ENCODE measurements at places on chromosomes 1 and 21.

DNA sequence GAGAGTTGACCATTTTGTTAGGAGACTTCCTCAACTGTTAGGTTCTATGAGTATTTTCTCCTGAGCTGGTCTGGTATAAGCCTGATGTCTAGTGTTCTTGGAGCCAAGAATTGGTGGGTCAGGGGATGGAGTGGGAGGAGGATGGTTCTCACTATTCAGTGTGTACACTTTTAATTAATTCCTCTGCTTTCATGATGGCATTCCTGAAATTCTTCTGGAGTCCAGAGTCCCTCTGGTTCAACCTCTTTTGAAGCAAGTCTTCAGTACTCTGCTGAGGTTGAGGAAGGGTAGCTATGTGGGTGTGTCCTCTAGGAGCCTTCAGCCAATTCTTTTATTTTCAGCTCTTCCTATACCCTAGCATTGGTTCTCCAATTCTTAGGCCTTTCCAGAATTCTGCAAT is 149.1 kb downstream of the DNM3 start:
- DNase-seq, result no peak

- no peak for DNase-seq
These were observed 53.6 kb downstream of the OLIG1 start for GRCh38 chr21:33123374-33124123.

- no peak for DNase-seq
These were observed 134.4 kb downstream of the LRRC7 start for GRCh38 chr1:69702085-69702484.

DNA sequence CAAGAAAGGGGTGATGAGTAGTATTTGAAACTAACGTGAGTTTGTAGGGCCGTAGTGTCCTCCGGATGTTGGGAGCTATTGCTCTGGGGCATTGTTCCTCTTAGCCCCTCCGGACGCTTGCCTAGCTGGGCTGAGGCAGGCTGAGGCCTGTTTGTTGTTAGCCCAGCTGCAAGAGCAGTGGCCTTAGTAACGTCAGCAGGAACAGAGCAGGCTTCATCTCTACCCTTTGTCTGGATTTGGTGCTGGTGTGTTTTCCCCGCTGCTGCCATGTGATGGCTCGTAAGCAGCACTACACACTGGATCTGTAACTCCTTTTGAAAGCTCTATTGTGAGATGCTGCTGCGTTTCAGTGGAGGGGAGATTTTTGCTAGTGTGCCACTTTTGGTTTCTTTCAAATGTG is 57.6 kb downstream of the DNM3 start:
- peak; percentile 22 for DNase-seq

- no peak for DNase-seq
These were observed 9.8 kb downstream of the C1orf74 start for GRCh38 chr1:209774592-209774991.

- DNase-seq, result no peak
These were observed 3.7 kb upstream of the FGGY start for GRCh38 chr1:59293206-59293605.

DNA sequence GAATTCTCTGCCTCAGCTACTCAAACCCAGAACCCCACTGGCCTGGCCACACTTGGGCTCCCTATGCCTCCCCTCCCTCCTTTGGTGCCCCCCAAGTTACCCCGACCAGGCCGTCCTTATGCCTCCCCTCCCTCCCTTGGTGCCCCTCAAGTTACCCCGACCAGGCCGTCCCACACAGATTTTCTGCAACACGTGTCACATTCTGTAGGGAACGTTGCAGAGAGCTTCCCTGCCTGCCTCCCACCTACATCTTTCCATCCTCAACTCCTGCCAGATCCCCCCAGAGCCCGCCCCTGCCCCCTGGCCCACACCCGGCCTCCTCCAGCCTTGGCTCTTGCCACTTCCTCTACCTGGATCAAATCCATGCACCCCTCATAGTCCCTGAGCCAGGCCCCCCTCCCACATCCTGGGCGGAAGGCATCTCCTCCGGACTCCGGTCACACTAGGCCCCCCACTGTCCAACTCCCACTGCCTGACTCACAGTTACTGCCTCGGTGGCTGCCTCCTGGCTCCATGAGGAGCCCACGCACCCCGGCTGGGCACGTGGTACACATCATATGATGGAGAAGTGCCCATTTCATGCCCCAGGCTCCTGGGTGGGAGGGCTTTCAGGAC is 41.2 kb downstream of the KCNAB2 start:
- no peak for DNase-seq

GRCh38 chr1:115430441-115431158 is 92.6 kb upstream of the NGF start:
- DNase-seq, result no peak

DNA sequence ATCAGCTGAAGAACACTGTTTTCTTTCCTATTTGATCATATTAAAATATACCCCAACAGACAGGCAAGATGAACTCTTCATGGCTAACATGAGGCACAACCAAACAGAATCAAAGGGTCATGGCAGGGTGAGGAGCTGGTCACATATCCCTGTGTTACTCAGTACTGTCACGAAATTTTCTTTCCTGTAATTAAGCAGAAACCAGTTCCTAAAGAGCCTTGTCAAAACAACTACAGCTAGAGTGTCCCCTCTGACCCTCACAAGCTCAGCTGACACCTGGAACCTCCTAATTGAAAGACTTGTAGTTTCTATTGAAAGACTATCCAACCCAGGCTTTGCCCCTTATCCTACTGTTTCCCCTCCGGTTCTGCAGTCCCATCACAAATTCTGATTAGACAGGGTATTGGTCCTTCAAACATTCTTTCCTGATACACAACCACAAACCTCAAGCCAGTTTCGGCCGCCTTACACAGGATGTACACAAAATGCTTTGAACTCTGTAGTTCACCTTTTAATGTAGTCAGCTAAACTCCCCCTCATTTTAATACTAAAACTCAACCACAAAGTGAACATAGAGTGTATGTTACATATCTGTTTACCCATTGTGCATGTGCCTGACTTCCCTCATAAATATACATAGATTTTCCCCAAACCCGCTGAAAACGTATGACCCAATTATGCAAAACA is 651.9 kb downstream of the MRPL39 start:
- no peak for DNase-seq

GRCh38 chr1:183841950-183842794 is 37.3 kb downstream of the RGL1 start:
- no peak for DNase-seq

DNA sequence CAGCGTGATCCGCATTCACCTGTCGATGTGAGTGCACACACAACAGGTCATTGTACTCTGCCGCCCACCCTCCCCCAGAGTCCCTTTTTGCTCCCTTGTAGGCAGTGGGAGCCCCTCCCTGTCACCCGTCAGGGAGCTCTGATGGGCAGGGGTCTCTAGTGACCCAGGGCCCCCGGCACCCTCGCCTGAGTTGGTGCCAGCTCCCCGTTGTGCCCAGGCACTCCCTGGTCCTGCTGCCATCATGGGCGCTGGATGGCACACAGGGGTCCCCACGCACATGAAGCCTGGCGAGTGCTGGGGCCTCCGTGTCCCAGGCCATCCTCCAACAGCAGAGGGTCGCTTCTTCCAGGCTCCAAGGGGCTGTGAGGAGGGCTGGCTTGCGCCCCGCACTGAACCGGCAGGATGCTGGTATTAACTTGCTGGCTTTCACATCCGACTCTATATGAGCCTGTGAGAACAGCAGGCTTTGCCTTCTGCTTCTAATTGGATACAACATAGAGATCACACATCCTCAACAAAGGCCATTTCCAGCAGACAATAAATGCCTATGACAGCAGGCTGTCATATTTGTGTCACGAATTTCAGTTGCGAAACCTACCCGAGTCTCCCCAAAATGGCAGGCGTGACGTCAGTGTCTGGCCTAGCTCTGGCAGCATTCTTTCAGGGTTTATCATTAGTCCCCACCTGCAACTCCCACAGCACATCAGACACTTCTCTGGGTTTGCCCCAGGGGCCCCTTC is 35.4 kb downstream of the KIAA1614 start:
- DNase-seq, result no peak

DNA sequence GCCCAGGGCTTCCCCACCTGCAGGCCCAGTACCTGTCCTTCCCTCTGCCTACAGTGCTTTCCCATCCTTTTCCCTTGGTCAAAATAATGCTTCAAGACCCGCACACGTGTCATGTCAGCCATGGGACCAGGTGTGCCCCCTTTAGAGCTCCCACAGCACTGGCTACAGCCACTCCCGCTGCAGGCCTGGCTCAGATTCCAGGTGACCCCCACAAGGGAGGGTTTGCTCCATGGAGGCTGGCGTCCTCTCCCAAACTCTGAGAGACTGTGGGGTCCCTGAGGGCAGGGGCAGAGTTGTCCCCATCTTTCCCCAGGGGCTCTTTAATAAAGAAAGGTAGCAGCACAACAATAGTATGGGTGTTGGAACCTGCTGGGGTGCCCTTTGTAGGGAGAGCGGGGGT is 66.4 kb upstream of the RUNX3 start:
- DNase-seq, result no peak

GRCh38 chr1:57272150-57272549 is 151.7 kb downstream of the DAB1 start:
- no peak for DNase-seq

GRCh38 chr1:27545876-27546275 is 55.9 kb upstream of the WASF2 start:
- no peak for DNase-seq
